ENCODE measurements at places on chromosomes 5 and 9.
A peak's percentile ranks its signal among the peaks of the same experiment; 100 is the strongest.

- no peak for DNase-seq
Observed at GRCh38 chr9:38649731-38650363, 29.5 kb upstream of the ANKRD18A start.

DNA sequence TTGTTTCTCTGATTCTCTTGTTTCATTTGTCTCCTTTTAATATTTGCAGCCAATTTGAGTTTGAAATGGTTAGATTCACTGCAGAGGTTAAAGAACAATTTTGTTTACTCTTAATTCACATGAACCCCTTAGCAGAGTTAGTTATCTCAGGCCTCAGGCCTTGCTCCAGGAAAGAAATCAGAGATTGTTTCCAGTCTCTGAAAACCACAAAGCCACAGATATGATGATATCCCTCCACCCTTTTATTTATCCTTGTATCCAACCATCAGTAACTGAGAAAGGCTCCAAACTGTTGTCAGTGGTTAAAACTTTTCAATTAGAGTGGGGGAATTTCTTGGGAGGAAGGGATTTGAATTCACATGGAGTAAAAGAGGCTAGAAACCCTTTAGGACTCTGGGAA lies 406.0 kb upstream of the DMAC1 start:
- DNase-seq, result no peak

GRCh38 chr5:168697034-168697720 lies 118.0 kb upstream of the PANK3 start:
- DNase-seq, result no peak

GRCh38 chr5:168612996-168613395 lies 33.8 kb upstream of the PANK3 start:
- no peak for DNase-seq

- peak; percentile 45 for DNase-seq
Observed at GRCh38 chr9:14062586-14063221, 251.2 kb downstream of the NFIB start.

- no peak for DNase-seq
Observed at GRCh38 chr5:37823433-37824152, 16.2 kb downstream of the GDNF start.

- DNase-seq, result peak; percentile 21
Observed at GRCh38 chr9:76756268-76756640, 8.0 kb upstream of the PCA3 start.

DNA sequence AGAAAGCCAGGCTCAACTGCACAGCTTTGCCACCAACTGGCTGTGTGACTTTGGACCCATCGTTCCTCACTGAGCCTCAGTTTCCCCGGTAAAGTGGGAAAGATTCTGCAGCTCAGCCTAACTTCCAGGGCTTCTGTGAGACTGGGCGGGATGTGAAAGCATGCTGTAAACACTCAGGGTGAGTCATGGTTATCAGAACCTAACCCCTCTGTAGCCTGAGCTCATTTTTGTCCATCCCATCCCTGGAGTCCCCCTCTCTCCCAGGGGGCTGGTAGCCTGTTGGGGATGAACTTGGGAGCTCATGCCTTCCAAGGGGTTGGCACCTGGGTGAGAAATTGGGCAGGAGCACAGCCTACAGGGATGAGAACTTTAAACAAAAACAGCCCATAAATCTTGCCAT lies 2.3 kb downstream of the CCDC69 start:
- DNase-seq, result no peak

DNA sequence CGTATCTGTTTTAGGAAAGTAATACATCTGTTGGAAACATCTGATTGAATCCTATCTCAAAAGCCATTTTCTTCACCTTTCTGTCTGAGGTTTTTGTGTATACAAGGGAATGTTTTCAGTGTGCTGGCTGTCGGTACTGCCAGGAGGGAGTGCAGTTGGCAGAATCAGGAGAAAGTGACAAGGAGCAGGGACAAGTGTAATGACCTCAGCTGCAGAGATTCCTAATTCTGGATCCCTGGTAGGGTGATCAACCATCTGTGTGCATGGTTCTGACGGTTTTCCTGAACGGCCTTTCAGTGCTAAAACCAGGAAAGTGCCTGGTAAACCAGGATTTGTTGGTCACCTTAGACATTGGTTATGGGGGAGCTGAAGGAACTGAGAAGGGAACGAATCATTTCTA lies 1.6 kb upstream of the GDA start:
- DNase-seq, result no peak

- no peak for DNase-seq
Observed at GRCh38 chr5:156892223-156892622, 42.1 kb downstream of the PPP1R2B start.

DNA sequence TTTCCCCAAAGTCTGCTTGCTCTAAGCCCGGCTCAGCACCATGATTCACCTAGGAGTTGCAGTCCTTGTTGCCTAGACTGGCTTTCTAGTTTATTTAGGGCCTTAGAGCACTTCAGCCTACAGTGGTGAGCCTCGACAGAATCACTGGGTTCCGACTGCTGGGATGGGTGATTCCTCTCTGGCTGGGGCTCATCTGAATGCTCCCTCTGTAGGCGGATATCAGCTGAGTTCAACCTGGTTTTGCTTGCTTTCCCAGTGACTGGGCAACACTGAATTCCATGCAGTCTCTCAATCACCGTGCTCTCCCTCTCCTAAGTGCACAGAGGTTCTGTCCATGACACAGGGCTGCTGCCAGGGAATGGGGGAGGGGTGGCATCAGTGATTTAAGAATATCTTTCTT lies 54.1 kb downstream of the OSMR start:
- no peak for DNase-seq

GRCh38 chr9:1024112-1024511 lies 26.0 kb upstream of the DMRT2 start:
- no peak for DNase-seq

GRCh38 chr5:149358294-149358651 lies 427 bp downstream of the PCYOX1L start:
- no peak for DNase-seq

- no peak for DNase-seq
Observed at GRCh38 chr5:58887311-58887710, 304.4 kb downstream of the RAB3C start.

DNA sequence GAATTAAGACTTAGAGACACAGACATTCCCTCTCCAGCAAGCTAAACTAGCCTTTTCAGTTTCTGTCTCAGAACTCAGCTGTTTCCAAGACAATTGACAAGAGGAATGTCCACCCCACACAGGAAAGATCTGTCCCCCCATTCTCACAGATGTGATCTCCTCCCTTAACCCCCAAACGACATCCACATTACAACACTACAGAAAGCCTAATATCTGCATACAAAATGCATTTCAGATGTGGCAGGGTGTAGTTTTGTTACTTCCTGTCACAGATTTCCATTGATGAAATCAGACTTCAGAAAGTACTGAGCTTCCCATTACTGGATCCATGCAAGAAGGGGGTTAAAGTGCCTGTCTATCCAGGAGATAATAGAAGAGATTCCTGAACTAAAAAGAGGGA lies 2.9 kb upstream of the ARSI start:
- no peak for DNase-seq

- DNase-seq, result no peak
Observed at GRCh38 chr5:167852515-167852914, 438.9 kb upstream of the WWC1 start.

- DNase-seq, result no peak
Observed at GRCh38 chr9:112000743-112001142, 104.1 kb downstream of the UGCG start.

- DNase-seq, result peak; percentile 85
Observed at GRCh38 chr9:134366223-134367031, 40.2 kb downstream of the RXRA start.

- no peak for DNase-seq
Observed at GRCh38 chr5:54988817-54989216, 3.4 kb upstream of the ESM1 start.

DNA sequence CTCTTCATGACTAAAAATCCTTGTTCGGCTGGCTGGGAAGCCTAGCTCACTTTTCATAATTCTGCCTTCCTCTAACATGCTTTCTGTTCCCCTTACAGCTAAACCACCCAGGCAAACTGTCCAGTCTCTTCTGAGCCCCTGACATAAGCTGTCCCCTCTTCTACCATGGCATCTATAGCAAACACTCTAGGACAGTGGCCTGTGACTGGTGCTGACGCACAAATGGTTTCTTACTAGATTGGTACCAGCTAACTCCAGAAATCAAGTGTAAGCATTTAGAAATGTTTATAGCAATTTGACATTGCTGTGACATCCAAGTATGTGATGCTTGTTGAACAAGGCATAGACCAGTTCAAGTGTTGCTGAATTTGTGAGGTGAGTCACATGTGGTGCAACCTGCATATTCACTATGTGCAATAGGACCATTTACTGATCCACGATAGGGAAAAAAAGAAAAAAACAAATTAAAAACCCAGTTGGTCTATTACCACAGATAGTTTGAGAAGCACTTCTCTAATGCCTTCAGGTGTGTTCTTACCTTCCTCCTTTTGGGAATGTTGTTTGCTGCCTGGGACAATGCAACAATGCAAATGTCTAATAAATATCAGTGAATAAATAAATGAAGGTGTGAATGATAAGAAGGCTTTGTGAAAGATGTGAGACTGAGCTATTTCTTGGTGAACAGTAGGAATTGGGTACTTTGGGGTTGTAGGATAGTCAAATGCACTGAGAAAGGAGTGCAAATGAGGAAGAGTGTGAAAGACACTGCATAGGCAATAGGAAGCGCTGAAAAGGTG lies 22.4 kb downstream of the ELOVL7 start:
- no peak for DNase-seq

DNA sequence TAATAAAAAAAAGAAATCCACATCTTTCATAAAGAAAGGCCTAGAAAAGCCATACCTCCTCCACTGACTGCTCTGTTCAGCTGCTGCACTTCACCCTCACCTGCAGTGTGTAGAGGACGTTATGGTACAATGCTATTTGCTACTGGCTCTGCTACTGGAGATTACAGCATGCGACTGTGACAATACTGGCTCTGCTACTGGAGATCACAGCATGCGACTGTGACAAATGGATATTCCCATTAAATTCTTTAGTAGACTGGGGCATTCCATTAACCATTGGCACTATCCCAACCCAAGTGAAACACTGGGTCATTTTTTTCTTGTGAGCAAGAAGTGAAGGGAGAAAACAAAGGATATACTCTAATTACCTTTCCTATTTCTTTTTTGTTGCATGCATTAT lies 1063.5 kb upstream of the DMAC1 start:
- no peak for DNase-seq

DNA sequence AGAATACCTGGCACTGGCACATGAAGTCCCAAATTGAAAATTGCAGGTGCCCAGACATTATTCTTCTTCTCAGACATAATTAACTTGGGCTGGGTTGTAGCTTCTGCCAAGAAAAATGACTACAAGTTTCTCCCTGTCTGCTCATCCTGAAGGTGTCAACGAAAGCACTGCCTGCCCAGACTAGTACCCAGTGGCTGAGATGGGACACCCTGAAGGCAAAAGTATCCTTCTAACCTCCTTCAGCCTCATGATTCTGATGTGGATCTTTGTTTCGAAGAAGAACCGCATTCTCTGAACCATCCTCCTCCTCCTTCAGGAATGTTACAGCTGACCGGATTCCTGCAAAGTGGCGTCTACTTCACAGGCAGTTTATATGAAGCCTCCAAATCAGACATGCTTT lies 161.1 kb upstream of the FST start:
- DNase-seq, result no peak

DNA sequence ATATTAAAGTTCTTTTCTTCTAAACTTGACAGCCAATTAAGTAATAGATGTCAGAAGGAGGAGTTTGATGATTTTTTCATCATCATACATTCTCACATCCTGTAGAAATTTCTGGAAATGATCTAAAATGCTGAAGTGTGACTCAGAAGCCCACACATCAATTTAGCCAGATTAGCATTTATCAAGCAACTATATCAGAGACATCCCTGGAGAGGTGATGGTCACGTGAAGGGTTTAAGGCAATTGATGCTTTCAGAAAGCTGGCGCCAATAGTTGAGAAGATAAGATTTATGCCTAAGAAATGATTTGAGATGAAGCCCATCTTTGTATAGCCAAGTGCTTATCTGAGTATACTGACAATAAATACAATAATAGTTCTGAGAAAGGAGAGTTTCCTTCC lies 162.9 kb upstream of the RORB start:
- DNase-seq, result no peak

DNA sequence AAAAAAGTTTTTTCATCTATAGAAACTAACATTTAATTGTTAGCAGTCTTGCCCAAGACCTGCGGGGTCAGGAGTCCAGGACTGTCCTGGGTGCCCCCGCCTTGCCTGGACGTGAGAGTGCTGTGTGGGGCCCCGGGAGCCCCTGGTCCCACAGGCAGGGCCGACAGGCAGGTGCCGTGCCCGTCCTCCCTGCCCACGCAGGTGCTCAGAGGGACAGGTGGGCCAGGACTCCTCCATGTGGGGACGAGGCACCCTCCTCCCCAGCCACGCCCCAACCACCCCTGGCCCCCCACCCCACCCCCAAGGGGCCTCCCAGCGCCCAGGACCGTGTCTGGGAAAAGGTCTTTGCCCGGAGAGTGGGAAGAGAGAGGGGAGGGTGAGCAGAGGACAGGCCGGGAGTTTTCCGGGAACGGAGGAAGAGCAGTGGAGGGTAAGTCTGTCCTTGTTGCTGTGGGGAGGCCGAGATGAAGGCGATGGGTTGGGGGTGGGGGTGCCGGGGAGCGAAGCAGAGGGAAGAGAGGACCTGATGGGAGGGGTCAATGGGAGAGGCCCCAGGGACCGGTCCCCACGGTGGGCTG lies 2.7 kb upstream of the LCN12 start:
- DNase-seq, result no peak

DNA sequence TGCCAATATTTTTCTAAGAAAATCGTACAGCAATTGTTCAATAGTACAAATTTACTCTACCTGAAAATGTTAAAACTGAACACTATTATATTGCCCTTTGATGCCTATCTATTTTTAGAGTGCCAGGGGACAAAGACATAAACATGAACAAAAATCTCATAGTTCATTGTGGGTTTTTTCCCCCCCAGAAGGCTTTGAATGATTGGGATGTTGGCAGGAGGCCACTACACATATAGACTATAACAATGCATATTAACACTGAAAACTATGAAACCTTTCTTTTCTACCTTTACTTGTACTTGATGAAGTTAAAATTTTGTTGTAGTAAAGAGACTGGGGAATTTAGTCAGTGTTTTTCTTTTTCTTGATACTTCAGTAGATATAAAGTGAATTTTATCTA lies 12.5 kb downstream of the PRDM6 start:
- DNase-seq, result no peak

DNA sequence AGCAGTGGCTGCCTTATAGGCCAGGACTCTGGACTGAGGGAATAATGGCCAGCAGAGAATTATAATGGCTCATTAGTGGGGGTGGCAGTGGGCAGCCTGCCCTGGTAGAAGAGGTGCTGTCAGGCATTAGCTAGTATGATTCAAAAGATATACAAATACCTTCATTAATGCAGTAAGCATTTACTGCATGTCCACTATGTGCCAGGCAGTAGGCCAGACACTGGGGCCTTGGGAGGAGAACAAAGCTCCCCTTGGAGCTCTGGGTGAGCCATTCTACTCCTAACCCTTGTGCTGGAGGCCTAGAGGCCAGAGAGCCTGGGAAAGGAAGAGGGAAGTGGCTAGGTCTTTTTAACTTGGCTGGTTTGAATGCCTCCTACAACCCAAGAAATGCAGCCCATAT lies 2.0 kb upstream of the GARNL3 start:
- no peak for DNase-seq
